Mesenteric fat pad (tissue), 1 donor: ENCODE measurements at places on chromosomes 12 and 14. TPM values are rescaled to one million over a fixed set of nuclear protein-coding genes. Genes with fewer than 3 reads are reported as not detected.

Gene TAS2R7
- not detected for total RNA-seq

Gene ZNF268
- 10.8 TPM for total RNA-seq

GRCh38 chr14:92633724-92634123, 114.7 kb downstream of the LGMN start:
- DNase-seq = no peak

Gene LRRK2
- 16.3 TPM for total RNA-seq

Gene PRDM4
- 28.6 TPM for total RNA-seq

GRCh38 chr12:77124767-77125166, 59.4 kb upstream of the E2F7 start:
- no peak for DNase-seq

DNA sequence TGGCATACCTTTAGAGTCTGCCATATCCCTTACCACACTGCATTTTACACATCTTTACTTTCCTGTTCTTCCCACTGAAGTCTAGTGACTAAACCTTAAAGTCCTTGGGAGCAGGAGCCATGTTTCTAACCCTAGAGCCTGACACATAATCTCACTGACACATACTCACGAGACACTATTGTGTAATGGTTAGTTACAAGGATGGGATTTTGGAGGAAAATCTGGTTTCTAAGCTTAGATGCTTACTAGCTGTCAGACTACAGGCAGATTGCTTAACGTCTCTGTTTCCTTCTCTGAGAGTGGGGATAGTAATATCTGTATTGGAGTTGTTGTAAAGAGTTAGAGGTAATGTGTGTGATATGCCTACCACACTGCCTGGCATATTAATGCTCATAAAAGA, 6.2 kb upstream of the DYRK4 start:
- no peak for DNase-seq

Gene KIF5A
- total RNA-seq = not detected

- no peak for DNase-seq
Observed at GRCh38 chr12:27462851-27463250, 16.3 kb downstream of the SMCO2 start.

GRCh38 chr12:124766727-124767065, 97.0 kb downstream of the SCARB1 start:
- DNase-seq = no peak

Gene TTC6
- total RNA-seq = not detected

DNA sequence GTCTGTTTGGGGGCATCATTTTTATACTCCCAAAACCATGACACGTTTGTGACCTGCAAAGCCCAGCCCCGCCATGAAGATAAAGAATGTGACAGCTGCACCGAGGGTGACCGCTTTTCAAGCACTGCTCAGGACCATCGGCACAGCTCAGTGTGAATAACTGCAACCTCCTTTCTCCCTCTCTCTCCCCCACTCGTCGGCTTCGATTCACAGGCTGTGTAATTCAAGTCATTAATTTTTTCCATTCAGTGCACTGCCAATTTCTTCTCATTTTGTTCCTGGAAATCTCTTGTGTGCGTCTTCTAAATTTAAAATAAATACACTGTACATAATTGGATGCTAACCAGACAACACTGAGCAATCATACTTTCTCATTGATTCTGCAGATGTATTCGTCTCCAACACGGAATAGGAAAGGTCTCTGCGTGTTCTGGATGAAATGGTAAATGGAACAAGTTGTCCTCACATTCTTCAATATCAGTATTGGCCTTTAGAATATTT, 260.8 kb downstream of the TTC8 start:
- no peak for DNase-seq

GRCh38 chr12:47207829-47208248, 128.1 kb upstream of the AMIGO2 start:
- DNase-seq = no peak

Gene TAS2R19
- 2.8 TPM for total RNA-seq

Gene TMX1
- 31.1 TPM for total RNA-seq

Gene RNF212B
- not detected for total RNA-seq

DNA sequence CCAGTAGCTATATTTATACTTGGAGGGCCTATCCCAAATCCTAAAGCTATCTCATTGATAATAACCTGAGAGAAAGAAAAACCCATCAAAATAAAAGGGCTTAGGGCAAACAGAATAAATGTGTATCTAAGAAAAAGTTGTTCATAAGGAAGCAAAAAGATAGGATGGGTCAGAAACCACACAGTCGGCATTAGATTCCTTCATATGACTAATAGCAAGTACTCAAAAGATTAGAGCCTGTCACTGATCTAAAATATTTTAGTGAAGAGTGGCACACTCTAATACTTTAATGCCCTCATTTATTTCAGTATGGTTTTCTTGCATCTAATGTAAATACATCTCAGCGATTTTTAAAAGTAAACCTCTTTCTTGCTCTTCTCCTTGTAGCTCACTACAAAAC, 17.1 kb upstream of the NAV3 start:
- no peak for DNase-seq

- DNase-seq = no peak
Observed at GRCh38 chr12:119601877-119602733, 8.5 kb downstream of the TMEM233 start.

Gene CIROP
- not detected for total RNA-seq

- DNase-seq = no peak
Observed at GRCh38 chr14:76917158-76917596, 91.0 kb downstream of the LRRC74A start.

- no peak for DNase-seq
Observed at GRCh38 chr12:49953151-49953550, 2.6 kb downstream of the AQP2 start.

- DNase-seq = no peak
Observed at GRCh38 chr12:89384807-89385206, 32.5 kb upstream of the DUSP6 start.
